ENCODE measurements at places on chromosomes 7 and 10.
A peak's percentile ranks its signal among the peaks of the same experiment; 100 is the strongest.

DNA sequence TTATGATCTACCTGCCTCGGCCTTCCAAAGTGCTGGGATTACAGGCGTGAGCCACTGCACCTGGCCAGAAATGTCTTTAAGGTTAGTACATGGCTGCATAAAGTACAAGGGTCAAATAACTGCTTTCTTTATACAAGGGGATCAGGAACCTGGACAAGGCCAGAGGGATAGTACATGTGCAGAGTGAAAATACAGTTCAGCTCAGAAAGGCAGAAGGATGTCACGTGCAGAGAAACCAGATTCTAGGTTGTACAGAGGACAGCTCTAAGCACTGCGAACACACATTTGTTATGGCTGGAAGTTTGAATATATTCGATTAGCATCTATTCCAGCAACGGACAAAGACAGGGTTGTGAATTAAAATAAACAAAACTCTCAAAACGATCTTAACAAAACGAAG, 6.0 kb upstream of the RSBN1L start:
- no peak for DNase-seq

- no peak for DNase-seq
Observed at GRCh38 chr7:140621401-140622021, 19.1 kb downstream of the DENND2A start.

GRCh38 chr10:50387732-50388073, 136.4 kb upstream of the ASAH2 start:
- no peak for DNase-seq

GRCh38 chr10:20839141-20839540, 58.0 kb downstream of the NEBL start:
- DNase-seq, result no peak

DNA sequence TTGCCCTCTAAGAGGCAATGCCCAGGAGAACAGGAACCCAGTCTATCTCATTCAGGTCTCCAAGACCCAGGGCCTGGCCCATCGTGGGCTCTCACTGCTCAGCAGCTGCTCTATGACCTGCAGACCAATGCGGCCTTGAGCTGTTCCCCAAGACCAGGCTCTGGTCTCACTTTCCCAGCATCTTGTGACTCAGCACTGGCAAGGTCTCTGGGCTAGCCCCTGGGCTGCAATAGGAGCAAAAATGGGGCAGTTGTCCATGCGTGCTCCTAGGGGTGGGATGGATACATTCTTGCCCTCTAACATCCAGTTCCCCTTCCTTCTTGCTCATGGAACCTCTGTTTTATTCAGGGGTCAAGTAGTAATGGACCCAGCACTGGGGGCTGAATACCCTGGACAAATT, 13.5 kb downstream of the GCK start:
- no peak for DNase-seq

DNA sequence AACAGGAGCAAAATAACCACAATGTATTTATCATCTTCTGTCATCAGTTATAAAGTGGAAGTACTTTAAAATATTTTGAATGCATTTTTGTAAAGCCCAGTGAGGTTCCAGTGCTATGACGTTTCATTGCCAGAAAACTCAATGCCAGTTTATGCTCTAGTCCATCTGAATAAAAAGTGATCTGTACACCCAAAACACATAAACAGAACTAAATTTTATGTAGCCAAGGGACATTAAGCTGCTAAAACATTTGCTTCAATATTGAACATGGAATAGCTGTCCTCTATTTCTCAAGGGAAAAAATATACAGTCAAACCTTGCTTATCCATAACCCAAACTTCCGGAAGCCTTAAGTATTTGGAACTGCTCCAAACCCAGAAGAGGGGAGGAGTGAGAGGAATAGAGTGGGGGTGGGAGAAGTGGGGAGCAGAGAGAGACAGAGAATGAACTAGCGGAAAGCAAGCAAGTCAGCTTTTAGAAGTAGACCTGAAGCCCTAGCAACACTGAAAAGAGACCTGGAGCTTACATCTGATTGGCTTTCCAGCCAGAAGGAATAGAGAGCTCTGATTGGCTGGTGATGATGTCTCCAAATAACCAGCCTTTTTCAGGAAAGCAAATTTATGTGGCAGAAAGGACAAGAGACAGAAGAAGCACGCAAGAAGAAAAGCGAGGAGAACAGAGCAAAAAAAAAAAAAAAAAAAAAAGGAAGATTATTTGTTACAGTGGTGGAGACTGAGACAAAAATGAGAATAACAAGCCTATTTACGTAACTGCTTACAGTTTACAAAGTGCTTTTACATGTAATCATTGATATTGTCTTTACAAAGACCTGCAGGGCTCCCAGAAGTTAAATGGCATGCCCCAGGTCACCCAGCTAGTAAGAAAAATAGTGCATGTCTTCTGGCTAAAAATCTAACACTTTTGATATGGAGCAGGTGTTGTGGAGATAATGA, 196.0 kb downstream of the RNLS start:
- DNase-seq, result peak; percentile 10

GRCh38 chr7:6395898-6396595, 51.7 kb downstream of the DAGLB start:
- no peak for DNase-seq

DNA sequence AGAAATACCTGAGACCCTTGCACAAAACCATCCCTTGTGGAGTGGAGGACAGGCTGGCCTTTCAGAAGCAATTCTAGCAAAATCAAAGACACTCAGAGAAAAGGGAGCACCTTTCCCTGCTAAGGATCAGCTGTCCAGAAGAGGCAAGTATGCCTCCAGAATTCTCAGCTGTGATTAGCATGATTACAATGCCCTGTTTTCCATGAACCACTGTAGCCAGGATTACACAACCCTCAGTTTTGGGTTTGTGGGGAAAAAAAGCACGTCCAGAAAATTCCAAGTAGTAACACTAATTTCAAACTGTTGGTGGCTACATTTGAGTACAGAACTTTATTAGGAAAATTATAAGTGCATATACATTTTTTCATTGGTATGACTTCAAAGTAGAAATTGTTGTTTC, 15.0 kb downstream of the CXCL12 start:
- DNase-seq, result no peak

DNA sequence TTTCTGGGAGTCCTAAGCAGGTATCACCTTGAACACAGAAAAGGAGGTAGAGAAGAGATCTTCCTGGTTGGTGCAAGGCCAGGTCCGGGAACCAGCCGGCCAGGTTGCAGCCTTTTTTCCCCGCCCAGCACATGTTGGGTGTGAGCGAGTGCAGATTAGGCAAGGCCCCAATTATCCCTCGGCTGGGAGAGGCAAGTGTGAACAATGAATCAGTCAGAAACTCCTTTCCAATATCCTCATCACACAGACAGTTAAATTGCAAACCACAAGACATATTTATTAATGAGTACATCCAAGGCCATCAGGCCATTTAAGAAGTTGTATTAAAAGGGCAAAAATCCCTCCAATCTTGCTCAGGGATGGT, 115.0 kb upstream of the AFAP1L2 start:
- DNase-seq, result no peak

DNA sequence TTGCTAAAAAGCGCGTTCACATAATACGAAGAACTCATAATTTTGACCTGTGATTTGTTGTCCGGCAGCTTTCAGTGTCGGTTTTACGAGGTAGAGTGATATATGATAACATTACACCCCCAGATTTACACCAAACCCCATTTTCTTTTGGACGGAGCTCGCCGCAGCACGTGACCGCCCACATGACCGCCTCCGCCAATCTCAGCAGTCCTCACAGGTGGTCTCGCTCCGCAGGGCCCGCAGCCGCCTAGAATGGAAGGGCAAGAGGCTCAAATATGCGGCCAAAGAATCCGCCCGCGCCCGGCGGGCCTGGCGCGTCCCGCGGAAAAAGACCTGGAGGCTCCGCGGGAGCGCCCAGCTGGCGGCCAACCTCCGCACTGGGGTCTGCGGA, at the start of gene HOXA7:
Gene HOXA7, minus strand, starts transcription at position 168 of the 391 bp plus-strand sequence. Its CDS starts 130 bp downstream, at position 38.
- peak; percentile 93 for DNase-seq
